Fibroblast of pulmonary artery (primary cell): ENCODE measurements at places on chromosomes 4 and X.

DNA sequence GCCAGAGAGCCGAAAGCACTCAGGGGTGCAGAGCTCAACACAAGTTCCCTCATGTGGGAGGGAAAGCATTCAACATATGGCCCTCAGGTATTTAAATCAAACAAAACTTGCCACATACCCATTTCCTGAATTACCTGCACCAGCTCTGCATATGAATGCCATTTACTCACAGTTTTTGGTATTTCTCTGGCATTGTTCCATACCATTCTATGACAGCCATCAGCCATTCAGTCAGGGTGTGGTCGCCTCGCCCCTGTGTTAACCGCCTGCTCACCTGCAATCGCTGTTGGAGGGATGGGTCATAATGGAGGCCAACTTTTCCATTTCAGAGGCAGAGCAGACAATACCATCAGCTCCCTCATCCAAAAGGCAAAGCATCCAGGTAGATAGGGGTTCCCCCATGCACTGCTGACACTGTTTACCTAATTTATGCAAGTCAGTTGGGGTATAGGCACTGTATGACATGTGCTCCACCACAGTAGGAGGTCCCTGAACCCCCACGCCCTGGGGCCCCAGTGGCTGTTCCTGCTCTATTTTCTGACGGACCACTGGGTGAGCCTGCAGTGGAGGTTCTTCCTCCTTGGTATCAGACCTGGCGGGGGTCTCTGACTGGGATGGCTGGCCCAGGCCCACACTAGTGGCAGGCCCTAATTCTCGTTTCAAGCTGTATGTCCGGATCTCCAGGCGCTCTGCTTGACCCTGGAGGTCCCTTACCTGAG, 227.1 kb downstream of the ADGRL3 start:
- DNase-seq, result no peak

GRCh38 chr4:130329036-130329435, 1233.1 kb downstream of the C4orf33 start:
- no peak for DNase-seq

DNA sequence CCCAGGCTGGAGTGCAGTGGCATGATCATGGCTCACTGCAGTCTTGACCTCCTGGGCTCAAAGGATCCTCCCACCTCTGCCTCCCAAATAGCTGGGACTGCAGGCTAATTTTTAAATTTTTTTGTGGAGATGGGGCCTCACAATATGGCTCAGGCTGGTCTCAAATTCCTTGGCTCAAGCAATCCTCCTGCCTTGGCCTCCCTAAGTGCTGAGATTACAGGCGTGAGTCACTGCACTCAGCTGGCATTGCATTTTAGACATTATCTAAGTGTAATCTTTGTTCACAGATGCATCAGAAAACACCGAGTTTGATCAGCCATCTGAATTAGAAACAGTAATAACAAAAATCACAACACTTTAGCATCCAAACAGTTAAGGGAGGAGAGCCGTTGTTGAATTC, 53.4 kb upstream of the CBR4 start:
- no peak for DNase-seq

- DNase-seq, result no peak
Observed at GRCh38 chr4:181106398-181106797, 1136.8 kb upstream of the TENM3 start.

DNA sequence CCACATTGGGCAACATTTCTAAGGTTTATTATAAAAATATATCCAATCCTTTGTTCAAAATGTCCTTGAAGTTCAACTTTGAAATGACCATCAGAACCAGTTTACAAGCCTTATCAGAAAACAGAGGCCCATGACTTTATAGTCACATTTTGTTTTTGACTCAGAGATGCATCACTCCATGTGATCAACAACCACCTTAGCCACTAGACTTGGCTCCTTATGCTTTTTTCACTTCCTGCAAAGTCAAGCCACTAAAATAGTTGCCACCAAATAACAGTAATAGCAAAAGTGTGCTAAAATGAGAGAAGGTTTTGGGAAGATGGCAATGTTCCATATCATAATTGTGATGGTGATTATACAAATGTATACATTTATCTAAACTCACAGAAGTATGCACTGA, 181.7 kb downstream of the MAML3 start:
- no peak for DNase-seq

- DNase-seq, result no peak
Observed at GRCh38 chrX:149846789-149847188, 34.2 kb upstream of the MAGEA8 start.

DNA sequence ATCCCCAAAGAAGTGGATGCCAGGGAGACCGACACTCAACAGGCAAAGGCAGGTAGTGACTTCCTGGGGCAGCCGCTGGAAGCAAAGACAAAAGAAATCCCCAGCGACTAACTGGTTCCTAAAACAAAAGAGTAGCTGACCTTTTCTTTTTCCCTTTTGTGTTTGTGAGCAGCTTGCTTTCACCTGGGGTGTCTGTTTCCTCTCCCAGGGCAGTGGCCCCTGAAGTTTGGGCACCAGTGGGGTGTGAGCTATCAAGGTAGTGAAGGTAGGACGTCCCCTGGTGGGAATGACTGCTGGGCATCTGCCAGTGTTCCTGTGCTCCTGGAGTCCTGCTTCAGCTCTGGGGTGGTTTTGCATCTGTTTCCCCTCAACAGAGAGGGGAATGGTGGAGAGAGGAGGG, 41.6 kb upstream of the STIM2 start:
- no peak for DNase-seq

DNA sequence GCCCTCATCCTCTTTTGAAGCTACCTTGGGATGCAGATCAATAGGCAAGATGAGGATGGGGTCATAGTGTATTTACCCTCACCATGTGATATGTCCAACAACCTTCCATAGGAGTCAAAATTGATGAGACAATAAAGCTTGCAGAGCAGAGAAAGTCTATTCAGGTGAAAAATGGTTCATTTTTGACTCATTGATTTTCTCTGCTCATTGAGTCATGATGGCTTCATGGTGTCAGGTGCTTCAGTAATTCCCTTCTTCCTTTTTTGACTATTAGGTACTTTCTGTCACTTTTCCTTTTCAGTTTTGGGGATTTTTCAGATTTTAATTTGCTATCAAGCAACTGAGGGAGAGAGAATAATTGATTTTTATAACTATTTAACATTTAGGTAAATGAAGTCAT, 55.9 kb upstream of the IL2 start:
- DNase-seq, result no peak

DNA sequence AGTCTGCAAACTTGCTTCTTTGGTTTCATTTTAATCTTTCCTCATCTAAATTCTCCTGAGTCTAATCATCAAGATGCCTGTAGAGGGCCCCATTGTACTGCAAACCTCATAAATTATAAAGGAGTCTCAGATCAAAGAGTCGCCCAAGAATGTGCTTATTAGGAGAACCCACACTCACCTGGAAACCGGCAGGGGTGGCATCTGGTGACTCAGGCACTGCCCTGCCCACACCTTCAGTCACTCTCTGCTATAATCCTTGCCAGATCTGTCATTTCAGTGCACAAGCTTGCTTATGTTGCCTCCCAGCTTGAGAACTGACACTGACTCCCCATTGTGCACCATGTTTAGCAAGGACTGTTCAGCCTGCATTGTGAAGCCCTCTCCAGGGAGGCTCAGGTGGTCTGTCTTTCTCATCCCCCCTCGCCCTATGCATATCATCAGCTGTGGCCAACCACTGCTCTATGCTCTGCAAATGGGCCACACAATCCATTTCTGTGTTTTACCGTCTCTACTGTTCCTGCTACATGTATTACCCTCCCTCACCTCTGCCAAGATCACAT, 12.4 kb downstream of the EPGN start:
- DNase-seq, result peak; percentile 77

DNA sequence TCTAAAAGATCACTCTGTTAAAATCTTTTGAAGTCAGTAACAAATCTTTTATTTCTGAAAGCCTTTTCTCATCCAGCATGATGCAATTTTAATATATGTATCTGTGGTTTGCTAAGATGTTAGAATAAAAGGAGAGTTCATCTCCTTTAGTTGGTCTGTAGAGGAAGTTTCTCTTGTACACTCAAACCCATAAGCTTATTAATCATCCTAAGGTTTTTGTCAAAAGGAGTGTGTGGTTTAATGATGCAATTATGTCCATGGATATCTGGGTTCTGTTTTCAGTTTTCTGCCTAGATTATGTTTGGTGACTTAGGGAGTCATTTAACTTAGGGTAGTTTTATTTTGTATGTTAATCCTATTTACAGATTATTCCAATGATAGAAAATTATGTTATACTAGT, 52.1 kb upstream of the NDST4 start:
- no peak for DNase-seq

- no peak for DNase-seq
Observed at GRCh38 chr4:81505004-81505598, 33.4 kb upstream of the RASGEF1B start.

DNA sequence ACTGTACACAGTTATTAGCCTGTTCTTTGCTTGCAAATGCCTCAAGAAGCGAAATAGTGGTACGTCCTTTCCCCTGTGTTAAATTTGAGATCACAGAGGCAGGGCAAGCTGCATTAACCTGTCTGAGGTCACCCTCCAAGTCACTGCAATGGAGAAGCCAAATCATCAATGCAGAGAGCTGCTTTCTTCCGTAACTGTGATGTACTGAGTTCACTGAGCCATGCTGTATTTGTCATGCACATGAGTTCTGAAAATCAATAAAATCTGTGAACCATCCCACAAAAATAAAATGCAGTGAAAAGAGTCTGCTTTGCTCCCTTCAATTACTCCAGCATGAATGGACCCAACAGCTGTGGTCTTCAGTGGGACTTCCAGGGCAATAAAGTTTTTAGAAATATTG, 393.5 kb downstream of the KCNIP4 start:
- DNase-seq, result no peak
